Transverse colon (tissue), 4 donors: ENCODE measurements at places on chromosomes 6 and 20. TPM values are rescaled to one million over a fixed set of nuclear protein-coding genes. Genes with fewer than 3 reads are reported as not detected.

DNA sequence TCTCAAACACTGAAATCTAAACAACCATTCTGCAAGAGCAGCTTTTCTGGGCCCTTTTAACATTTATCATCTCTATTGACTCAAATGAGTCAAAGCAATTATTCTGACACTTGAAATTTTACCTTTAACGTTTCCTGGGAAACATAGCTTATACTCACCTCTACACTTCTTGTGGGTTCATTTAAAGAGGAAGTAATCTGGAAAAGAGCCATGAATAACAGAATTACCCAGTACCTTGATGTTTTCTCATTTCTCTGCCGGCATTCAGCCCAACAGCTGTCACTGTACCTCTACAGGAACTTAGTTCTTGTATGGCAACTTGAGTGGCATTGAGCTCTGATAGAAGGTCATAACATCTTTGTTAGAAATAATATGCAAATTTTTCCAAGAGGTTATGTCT is 272.2 kb downstream of the KCNQ5 start:
- DNase-seq: no peak

ITPA gene
- 15.0 TPM for total RNA-seq

BPIFA1 gene
- total RNA-seq: not detected

DNA sequence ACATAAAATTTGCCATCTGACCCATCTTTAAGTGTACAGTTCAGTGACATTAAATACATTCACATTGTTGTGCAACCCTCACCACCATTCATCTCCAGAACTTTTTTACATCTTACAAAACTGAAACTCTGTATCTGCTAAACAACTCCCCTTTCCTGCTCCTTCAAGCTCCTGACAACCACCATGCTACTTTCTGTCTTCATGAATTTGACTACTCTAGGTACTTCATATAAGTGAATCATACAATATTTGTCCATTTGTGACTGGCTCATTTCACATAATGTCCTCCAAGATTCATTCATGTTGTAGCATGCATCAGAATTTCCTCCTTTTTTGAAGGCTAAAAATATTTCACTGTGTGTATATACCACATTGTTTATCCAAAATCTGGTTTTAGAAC is 86.9 kb upstream of the SMLR1 start:
- DNase-seq: no peak

DNA sequence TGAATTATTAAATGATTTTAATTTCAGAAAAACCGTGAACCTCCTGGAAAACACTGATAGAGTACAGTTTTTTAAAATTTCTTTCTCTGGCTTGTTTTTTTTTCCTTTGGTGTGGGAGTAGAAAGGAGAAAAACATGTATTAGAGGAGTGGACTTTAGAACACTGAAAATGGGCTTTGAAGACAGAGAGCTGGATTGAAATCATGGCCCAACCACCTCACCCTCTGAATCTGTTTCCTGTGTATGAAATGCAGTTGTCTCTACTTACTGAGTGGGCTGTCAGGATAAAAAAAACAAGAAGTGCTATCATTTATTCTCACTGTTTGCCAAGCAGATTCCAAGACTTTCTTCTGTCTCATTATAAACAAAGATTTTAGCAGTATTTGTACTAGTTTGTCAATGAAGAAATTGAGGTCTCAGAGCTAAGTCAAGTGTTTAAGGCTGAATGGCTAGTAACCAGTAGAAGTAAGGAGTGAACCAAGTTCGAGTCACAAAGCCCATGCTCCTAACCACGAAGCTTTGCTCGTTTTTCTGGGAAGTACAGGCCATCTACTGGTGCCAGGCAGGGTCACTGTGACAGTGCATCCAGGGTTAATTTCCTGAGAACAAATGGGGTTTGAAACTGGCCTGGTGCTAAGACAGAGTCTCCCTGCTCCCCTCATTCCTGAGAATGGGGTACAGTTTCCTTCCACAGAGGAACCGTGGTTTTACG is 256.4 kb downstream of the TMEM242 start:
- DNase-seq: no peak
